ENCODE measurements at places on chromosomes 1 and 21.

DNA sequence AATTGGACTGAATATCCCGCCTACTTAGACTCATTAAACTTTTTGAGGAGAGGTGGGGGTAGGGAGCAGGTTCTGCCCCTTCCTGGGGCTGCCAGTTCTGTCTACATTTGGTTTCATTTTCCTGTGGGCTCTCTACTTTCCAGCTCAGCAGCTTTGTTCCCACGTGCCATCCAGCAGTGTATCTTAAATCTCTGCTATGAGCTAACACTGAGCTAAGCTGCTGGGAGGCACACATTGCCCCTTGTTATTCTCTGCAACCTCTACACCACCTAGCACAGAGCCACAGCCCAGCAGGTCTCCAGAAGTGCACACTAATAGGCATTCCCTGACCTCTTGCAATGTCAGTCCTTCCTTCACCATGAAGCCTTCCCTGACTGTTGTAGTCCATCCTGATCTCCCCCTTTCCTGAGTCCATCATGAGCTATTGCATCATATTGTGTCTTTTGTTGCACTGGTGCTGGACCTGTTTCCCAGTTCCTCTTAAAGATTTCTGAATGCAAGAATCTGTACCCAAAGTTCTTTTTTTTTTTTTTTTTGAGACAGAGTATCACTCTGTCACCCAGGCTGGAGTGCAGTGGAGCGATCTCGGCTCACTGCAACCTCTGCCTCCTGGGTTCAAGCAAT, 28.7 kb upstream of the NRDC start:
- DNase-seq = no peak

DNA sequence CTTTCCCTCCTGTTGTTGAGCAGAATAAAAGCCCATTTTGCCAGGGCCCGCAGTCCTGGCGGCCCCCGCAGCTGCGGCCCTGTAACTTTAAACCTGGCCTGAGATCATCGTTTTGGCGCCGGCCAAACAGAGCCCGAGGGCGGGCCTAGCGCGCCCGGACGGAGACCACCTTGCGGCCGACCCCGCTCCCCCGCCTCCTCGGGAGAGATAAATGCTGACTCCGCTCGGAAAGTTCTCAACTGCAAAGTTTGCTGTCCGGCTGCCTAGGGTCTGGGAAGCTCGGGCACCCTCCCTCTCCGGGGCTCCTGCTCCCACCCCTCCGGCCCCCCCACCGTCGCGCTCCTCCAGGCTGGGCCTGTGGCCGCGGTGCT, at the start of gene PDPN:
PDPN (plus strand) TSS at position 238 of the 371 bp plus-strand sequence. CDS start 202 bp downstream, outside the sequence.
- DNase-seq = no peak

DNA sequence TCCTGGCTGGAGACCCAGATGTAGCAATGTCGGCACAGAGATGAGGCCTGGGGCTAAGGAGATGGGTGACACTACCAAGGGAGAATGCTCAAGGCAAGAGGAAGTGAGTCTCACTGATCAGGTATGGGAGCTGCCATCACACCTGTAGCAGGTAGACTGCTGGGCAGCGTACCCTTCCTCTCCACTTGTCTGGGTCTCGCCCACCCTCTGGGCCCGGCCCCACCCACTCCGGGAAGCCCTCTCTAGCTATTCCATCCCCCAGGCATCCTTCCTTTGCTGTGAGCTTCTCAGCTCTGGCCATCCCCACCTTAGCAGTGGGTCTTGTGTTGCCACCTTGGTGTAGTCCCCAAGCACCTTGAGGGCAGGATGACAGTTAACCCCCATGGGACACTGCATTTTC, 87.7 kb upstream of the EDN2 start:
- no peak for DNase-seq

- DNase-seq = no peak
These were observed 792.3 kb upstream of the ADAMTS5 start for GRCh38 chr21:27759091-27759659.

DNA sequence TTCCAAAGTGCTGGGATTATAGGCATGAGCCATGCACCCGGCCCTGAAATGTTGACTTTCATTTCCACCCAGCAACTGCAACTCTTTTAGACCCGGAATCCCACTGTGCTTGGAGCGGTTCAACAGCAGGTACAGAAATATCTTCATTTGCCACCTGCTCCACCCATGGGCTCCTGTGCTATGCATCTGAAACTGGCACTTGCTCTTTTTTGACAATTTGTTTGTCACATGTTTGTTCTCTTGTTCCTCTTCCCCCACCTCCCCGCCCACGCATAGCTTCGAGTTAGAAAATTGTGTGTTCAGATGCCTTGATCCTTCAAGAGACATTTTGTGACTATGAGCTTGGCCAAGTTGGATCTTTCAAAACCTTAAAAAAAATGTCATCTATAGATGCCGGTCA, 2.4 kb upstream of the IFNLR1 start:
- DNase-seq = peak; percentile 58

DNA sequence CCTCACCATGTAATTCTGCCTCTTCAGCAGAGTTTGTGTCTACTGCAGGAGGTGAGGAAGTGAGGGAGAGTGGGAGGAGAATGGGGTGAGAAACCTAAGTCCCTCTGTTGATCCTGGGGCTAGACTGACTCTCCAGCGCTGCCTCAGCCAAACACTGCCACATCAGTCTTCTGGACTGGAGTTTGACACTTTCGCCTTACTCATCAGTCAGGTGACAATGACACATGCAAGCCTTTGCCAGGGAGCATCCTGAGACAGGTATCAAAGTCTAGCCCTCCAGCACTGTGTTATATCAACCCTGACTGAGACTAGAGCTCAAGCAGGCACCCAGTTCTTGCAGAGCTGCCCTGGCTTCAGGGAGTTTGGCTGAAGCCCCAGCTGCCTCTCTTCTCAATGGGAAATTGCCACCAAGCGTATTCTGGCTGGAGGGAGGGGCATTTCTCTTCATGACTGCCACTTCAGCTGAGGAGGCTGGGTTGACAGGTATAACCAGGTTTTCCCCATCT, 33.3 kb upstream of the SUCO start:
- DNase-seq = peak; percentile 1

DNA sequence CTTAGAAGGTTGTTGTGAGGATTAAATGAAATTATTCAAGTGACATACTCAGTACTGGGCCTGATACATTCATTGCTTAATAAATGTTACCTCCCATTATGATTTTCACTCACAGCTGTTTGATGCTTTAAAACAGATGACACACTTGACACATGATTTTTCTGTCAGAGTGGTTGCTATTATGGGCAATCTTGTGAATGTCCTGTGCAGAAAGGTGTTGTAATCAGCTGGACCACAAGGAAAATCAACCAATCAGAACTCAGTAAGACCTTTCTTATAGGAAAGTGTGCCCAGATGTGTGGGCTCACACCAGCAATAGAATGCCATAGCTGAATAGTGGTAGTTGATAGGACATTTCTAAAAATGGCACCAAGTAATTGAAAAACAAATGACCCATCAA, 23.5 kb downstream of the GJA5 start:
- DNase-seq = no peak

DNA sequence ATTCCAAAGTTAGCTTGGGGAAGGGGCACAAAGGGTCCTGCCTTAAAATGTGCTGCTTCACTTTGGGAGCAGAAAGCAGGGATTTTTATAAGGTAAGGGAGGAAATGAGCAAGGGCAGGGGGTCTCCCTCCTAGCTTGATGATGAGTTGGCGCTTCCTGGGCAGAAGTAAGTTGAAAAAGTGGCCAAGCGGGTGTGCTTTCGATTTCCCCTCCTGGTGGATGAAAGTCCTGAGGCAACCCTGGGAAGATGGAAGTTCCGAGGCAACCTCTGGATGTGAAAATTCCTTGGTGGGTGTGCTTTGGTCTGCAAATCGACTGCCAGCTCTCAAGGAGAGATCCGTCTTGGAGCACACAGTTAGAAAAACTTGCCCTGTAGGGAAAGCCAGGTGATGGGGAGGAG, 41.7 kb upstream of the CD2 start:
- no peak for DNase-seq

- DNase-seq = no peak
These were observed 100.0 kb upstream of the HNRNPU start for GRCh38 chr1:244964112-244964971.

- no peak for DNase-seq
These were observed 141.8 kb downstream of the SYT2 start for GRCh38 chr1:202568410-202568809.

DNA sequence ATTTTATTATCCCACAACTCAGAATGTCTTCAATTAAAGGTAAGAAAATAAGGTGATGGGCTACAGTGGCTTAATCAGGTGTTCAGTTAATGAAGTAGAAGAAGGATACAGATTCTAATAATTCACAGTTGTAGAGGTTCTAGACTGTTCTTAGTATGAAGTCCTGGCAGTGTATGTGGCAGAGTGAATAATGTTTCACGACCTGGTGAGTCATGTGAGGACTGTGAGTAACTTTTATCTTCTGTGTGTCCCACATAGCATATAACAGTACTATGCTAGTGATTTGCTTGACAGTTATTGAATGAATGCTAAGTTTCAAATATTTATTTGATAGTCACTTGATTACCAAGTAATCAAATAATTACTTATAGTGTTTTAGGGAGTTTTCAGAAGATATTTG, 20.0 kb downstream of the SLC16A4 start:
- no peak for DNase-seq

GRCh38 chr1:59077466-59078069, 219.3 kb upstream of the FGGY start:
- DNase-seq = no peak

DNA sequence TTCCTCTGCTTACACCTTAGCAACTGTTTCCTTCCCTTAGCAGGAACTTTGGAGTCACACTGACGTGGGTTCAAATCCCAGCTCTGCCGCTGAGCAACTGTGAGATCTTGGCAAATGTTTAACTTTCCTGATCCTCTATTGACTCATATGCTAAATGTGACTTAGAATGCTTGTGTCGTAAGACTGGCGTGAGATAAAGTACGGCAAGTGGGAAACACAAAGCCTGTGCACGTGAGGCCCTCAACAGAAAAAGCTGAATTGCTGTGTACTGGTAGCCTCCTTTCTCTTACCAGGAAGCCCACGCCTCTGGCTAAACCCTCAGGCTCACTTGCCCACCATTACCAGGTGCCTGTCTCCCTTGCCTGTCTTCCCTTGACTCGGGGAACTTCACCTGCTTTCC, 135.4 kb upstream of the TNR start:
- DNase-seq = no peak

- DNase-seq = no peak
These were observed 60.5 kb upstream of the HP1BP3 start for GRCh38 chr1:20847611-20848080.

- DNase-seq = peak; percentile 52
These were observed 47.4 kb upstream of the LBR start for GRCh38 chr1:225474986-225475820.

DNA sequence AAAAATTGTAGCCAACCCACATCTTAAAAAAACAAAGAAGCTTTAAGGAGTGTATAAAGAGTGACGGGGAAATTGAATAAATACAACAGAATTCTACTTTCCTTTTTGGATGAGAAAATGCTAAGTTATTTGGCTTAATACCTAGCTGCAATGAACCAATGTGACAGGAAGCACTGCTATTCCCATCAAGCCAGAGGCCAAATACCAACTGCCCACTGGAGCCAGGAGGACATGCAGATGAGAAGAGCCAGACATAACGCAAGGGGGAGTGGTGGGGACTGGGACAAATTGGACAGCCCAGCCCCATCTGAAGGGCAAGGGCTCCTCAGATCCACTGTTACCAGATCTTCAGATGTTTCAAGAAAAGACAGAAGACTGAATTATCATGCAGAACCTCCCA, 25.7 kb downstream of the DNAJC11 start:
- DNase-seq = no peak

GRCh38 chr21:39153373-39153772, 29.9 kb downstream of the PSMG1 start:
- no peak for DNase-seq

DNA sequence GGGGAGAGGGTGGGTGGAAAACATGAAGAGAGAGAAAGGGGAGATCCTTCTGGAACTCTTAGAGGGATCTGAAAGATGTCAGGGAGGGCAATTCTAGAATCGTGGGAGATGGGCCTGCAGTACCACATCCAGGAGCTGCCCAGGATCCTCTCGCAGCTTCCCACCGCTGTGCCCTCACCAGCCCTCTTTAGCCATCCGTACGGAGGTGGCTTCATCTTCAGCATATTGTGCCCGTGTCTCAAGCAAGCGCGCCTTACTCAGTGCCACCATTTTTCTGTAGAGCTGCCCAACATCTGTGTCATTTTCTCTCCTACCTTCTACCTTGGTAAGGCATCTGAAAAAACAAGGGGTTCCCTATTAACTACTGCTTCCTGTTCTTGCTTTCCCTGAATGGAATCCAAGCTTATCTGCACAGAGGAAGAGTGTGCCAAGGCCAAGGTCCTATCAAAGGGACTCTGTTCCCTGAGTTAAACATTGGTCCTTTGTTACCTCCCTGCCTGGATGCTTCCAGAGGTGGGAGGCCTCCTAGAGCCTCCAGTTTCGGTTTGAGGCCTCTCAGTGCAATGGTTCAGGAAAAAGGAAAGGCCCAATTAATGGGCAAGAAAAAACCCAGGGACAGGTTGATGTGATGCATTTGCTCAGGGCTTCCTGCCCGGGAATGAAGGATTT, 23.2 kb downstream of the C1orf116 start:
- no peak for DNase-seq

- no peak for DNase-seq
These were observed 9.7 kb downstream of the CA6 start for GRCh38 chr1:8955406-8955805.

DNA sequence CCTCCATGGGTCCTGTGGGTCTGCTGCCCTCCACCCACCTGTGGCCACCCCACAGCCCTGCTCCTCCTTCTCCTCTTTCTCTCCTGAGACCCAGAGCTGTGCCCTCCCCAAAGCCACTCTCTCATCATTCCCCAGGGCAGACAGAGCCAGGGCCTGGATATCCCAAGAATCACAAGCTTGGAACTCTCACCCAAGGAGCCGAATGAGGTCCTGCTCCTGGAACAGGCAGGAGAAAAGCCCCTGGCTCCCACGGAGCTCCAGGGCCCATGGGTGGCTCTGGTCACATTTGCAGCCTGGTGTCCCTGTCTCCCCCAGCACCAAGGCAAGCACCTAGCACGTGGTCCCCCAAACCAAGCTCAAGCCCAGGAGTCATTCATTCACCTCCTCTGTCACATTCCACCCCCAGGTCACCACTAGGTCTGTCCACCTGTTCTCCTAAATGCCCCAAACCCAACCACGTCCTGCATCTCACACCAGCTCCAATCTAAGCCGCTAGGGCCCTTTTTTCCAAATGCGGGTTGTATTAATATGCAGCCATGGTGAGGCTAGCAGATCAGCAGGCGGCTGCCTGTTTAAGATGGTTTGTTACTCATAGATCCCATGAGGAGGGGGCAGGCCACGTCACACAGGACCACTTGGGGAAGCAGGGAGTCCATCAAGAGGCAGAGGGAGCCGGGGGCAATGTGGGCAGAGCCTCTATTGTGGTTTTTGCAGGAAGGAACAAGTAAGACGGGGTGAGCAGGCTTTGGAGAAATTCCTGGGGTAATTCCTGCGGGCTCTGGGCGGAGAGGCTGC, 215.5 kb upstream of the VAMP3 start:
- DNase-seq = no peak

Measured in activated CD4-positive, alpha-beta T cell treated with anti-CD3 and anti-CD28 coated beads for 4 hours (primary cell).